ENCODE measurements at places on chromosomes 7 and 10.

GRCh38 chr10:109770663-109771062, 152.6 kb downstream of the XPNPEP1 start:
- no peak for DNase-seq

- no peak for DNase-seq
These were observed 10.9 kb upstream of the FIS1 start for GRCh38 chr7:101255796-101256195.

DNA sequence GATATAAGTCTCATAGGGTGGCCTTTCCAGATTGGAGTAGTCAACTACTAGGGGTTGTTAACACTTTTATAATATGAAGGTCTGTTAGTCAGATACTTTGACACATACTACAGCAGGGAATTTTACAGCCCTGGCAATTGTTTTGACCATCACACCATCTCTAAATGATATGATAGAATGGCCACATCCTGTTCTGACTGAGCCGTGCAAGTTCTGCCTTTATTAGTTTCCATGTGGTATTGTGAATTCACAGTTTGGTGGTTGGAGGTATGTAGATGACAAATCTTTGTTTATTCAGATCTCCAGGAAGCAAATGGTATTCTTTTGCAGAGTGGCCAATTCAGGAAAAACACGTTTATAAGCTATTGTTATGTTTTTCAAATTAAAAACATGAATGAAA, 83.0 kb downstream of the NRG3 start:
- DNase-seq = no peak

DNA sequence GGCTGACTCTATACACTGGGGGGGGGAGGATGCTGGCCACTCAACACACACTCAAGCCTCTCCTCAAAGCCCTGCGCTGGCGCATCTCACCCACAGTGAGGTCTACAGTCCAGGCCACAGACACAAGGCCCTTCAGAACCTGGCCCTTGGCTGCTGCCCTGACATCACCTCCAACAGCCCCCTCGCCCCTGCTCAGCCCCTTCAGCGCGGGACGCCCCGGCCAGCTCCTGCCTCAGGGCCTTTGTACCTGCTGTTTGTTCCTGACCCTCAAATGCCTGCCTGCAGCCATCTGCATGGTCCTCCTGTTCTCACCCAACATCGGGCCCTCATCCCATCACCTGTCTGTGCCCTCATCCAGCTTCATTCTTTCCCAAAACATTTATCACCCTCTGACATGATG, 572.6 kb downstream of the DNAJB6 start:
- DNase-seq = no peak

DNA sequence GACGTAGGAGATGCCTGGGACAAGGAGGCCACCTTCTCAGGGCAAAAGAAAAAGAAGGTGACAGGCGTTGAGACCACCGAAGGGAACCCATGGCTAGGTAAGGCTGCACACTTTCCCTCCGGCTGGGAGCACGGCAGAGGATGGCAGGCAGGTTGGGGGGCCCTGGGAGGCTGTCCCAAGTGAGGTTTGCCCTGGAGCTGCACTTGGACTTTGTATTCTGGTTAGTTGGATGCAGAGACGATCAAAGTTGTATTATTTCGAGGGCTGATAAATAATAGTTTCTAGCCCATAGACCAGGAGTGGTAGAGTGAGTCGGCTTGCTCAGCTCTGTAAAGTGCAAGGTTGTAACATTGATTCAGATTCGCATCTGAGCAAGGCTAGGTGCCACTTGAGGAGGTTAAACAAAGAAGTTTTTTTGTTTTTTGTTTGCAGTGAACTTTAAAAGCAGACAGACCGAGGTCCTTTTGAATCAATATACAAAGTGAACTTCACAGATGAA, 608 bp downstream of the ENTPD7 start:
- no peak for DNase-seq

DNA sequence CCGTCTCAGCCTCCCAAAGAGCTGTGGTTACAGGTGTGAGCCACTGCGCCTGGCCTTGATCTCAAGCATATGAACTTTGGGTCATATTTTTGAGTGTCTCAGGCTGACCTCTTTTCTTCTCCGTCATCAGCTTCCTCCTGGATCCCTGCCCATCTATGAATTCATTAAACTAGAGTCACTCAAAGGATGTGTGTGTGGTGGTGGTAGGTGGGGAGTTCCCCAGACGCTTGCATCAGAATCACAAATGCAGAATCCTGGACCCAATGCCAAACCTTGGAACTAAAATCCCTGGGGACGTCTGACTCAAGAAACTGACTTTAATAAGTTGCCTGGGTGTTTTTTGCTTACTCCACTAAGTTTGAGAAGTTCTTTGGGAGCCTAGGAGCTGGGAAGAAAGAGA, 6.7 kb upstream of the CREB5 start:
- DNase-seq = no peak

DNA sequence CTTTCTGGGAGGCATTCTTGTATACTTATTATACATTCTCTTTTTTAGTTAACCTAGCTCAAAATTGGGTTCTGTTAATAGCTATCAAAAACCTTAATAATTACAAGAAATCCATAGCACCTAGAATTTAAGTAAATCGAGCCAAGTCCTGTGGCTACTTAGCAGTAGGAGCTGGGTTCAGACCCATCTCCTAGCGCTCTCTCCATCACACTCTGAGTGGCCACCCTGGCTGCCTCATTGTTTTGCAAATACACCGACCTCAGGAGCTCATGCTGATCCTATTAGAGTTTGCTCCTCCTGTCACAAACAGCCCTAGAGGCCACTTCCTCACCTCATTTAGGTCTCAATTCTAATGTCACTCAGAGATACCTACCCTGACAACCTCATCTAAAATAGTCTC, 46.2 kb upstream of the OSBPL3 start:
- no peak for DNase-seq

- peak; percentile 62 for DNase-seq
These were observed 52.5 kb downstream of the PRF1 start for GRCh38 chr10:70549962-70550458.

DNA sequence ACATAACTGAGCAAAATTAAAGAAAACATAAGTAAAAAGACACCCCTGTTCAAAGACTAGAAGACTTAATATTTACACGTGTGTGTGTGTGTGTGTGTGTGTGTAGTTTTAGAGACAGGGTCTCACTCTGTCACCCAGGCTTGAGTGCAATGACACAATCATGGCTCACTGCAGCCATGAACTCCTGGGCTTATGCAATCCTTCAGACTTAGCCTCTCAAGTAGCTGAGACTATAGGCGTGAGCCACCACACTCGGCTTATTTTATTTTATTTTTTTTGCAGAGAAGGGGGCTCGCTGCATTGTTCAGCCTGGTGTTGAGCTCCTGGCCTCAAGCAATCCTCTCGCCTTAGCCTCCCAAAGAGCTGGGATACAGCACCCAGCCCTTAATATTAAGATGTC, 90.3 kb downstream of the JMJD1C start:
- DNase-seq = no peak

- no peak for DNase-seq
These were observed 21.8 kb upstream of the SEMA3C start for GRCh38 chr7:80940539-80941207.

DNA sequence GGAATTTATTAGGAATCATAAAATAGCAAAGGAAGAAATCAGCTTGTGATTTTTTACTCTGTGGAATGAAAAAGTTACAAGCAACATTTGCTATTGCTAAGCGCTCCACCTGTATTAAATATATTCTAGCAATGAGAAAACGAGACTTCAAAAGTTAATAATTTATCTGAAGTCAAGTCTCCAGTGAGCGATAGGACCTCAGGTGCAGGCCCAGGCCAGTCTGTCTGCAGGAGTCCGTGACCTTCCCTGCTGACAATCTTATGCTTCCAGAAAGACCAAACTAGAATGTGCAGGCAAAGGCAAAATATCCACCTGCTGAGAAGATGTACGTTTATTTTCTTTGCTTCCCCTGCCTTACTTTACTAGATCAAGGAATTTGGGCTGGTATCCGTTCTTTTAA, 22.7 kb downstream of the MRC1 start:
- DNase-seq = no peak

- no peak for DNase-seq
These were observed 505.5 kb upstream of the PODXL start for GRCh38 chr7:132061937-132062336.

DNA sequence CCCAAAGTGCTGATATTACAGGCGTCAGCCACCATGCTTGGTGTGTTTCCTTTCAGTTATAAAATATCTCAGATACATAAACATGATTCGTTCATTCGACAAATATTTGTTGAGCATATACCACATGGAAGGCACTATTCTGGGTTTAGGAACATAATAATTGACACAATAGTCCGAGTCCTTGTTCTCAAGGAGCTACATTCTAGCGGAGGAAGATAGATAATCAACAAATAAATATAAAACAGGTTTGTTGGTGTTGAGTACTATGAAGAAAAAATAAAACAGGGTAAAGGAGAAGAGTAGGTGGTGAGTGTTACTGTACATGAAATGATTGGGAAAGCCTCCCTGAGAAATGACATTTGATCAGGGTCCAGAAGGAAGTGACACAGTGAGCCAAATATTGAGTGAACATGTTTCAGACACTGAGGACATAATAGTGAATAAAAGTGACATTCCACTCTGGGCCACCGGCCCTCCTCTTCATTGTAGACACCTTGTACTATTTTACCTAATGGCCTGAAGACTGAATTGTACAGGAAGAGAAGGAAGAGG, 6.9 kb upstream of the HILPDA start:
- no peak for DNase-seq

DNA sequence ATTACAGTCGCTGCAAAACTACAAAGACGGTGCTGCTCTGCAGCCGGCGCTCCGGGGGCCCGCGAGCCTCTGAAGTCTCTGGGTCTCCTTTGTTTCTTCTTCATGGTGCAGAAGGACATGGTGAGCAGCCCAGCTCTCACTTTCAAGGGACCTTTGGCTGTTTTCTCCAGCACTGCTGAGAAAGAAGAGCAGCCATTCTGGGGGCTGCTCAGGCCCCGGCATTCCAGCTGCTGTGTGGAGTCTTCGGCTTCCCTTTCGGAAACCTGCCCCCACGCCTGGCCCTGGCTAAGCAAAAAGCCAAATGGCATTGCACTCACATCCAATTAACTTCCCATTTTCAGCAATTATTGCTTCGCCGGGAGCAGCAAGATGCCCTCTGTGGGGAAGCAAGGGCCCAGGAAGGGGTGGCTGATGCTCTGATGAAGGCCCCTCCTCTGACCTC, 555.7 kb downstream of the PTPRN2 start:
- no peak for DNase-seq

DNA sequence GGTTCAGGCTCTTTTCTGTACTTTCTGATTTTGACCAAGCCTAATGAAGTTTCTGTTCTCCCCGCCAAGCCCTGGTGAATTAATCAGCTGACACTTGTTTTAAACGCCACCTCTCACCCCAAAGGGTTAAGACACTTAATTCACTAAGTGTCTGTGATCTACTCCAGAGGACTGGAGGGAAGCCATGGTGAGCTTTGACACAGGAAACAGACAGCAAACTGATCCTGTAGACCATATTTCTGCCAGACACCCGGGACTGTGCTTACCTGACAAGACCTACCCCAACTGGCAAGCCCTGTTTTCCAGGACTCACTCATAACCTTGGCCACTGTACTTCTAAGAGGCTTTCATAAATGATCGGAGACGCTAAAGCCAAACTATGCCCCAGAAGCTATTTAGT, 126.0 kb downstream of the STRA8 start:
- DNase-seq = no peak

DNA sequence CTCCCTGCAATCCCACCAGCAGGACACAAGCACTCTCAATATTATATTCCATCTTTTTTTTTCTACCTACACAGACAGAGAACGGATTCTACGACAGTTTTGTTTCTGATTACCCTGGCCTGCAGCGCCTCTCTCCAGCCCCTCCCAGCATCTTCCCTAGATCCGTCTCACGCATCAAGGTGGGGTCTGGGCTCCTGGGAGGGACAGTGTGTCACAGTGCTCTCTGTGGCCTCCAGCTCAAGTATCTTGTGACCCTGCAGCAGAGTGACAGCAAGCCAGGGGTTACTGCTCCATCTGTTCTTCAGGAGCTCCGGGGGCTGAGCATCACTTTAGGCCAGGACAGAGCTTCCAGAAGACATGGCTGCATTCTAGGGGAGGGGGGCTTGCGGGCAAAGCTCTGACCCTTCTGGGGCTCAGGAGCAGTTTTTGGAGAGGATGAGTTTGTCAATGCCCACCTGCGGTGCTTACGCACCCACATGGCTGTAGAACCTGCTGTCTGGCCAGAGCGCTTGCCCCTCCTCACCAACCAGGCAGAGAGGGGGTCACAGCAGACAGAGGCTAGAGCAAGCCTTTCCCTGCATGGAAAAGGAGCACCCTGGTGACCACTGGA, 22.6 kb downstream of the MYO1G start:
- no peak for DNase-seq

DNA sequence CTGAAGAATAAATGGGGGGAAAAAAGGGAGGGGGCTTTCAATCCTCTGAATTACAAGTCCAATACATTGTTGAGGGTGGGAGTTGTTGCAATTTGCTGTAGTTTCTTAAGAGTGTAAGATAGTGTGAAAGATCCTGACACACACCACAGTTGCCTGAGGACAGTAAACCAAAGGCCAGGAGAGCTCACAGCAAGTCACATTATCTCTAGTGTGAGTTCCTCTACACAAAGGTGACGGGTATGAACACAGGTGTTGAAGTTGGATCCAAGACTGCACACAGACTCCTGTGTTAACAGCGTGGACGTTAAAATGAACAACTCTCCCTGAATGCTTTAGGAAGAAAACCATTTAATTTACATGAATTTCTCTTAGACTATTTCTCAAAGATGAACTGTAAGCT, 12.0 kb downstream of the LARP4B start:
- DNase-seq = no peak

- peak; percentile 93 for DNase-seq
These were observed 5.6 kb upstream of the ZNF518A start for GRCh38 chr10:96124230-96125141.

DNA sequence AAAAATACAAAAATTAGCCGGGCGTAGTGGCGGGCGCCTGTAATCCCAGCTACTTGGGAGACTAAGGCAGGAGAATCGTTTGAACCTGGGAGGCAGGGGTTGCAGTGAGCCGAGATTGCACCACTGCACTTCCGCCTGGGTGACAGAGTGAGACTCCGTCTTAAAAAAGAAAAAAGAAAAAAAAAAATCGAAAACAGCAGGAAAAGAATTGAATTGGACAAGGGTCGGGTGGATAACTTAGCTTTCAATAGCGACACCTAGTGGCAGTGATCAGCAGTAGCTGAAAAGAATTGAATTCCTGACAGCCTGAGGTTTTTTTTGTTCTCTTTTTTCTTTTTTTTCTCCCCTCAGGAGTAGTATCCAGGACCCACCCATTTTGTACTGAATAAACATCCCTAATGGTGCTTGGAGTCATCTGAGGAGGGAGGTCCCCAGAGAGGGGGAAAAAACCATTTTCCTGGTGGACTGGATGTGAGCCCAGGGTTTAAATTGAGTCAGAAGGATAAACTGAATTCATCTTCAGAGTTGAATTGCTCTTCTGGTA, 55.1 kb downstream of the CYCS start:
- DNase-seq = peak; percentile 60
